ENCODE measurements at places on chromosomes 13 and 19.

DNA sequence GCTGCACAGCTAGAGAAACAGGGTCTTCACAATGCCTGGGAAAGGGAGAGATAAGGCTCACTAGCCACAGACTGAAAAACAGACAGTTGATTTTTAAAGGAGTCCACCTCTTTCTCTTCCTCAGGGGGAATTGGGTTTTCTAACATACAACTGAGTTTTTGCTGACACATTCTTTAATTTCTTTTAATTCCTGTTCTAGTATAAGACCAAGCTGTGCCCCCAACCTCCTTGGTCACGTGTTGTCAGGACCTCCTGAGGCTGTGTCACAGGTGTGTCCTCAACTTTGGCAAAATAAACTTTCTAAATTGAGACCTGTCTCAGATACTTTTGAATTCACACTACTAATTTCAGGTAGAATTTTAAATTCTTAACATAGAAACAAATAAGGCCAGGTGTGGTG, 12.1 kb upstream of the ZNF492 start:
- no peak for ATAC-seq

DNA sequence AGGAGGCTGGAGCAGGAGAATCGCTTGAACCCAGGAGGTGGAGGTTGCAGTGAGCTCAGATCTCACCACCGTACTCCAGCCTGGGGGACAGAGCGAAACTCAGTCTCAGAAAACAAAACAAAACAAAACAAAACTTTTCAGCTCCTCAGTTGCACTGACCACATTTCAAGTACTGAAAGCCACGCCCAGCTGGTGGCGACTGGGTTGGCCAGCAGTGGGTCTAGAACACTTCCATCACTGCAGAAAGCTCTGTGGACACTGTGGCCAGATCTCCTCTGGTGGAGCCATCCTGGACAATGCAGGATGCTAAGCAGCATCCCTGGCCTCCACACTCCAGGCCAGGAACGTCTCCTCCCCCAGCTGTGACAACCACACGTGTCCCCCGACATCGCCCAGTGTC, 21.1 kb downstream of the TLE2 start:
- ATAC-seq, result no peak

GRCh38 chr19:34972163-34972705, 8.2 kb upstream of the ZNF792 start:
- no peak for ATAC-seq

- ATAC-seq, result no peak
Measured at GRCh38 chr13:44726778-44727177, 150.6 kb upstream of the TSC22D1 start.

DNA sequence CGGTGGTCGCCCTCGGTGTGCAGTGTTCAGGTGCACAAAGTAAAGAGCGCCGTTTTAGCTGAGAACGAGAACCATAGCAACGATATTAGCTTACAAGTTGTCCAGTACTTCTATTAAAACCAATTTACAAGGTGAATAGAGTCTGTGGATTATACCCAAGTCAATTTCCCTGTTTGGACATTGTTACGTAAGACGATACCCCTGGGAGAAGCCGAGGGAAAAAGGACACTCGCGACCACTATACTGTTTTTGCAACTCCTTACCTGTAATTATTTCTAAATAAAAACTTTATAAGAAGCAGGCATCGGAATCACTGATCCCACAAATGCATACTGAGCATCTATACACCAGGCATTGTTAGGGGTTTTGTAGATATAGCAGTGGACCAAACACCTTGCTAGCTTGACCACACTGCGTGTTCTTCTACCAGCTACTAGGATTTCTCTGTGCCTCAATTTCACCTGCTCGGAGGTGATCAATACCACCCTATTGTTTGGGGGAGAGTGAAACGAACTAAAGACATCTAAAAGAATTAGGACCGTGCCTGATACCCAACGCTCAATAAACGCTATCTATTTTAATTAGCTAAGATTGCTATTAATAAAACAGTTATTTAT, 488 bp upstream of the EEF2 start:
- no peak for ATAC-seq

DNA sequence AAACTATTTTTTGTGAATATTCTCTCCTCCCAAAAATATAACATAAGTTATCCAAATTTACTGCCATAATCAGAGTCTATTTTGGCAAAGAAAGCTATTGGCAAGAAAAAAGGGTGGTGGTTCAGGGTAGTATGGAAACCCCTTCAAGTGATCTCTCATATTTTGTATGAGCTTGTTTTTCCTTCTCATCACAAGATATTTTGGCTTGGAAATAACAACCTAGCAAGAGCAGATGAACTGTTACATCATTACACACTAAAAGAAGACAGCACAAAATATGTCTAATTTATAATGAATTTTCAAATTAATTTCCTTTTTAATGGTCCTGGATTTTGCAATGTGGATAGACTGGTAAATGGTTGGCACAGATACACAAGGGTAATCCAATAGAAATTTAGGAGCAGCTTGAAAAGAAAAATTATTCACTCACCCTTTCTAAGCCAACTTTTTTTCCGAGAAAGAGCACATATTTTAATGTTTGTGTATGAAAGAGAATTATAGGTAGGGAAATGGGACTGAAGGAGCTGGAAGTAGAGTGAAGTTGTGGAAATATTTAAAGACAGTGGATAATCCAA, 225.1 kb downstream of the EFNB2 start:
- no peak for ATAC-seq

GRCh38 chr13:50126263-50126992, 111.2 kb downstream of the KCNRG start:
- no peak for ATAC-seq

- ATAC-seq, result no peak
Measured at GRCh38 chr19:9060564-9061340, 26.1 kb upstream of the OR1M1 start.

DNA sequence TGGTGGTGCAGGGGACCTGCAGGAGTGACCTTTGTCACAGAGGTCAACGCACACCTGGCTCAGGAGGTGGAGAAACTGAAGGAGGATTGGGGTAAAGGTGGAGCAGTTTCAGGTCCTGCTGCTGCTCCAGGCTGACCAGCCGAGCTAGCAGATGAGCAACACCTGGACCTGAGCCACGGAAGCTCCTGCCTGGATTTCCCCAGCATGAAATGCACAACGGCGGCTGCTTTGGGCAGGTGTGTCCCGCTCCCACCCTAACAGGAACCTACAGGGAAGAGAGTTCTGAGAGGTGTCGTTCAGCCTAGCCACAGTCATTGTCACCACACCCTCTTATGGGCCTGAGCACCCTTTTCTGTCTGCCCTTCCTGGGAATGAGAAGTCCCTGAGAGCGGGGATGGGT, 15.7 kb upstream of the CD177 start:
- no peak for ATAC-seq

DNA sequence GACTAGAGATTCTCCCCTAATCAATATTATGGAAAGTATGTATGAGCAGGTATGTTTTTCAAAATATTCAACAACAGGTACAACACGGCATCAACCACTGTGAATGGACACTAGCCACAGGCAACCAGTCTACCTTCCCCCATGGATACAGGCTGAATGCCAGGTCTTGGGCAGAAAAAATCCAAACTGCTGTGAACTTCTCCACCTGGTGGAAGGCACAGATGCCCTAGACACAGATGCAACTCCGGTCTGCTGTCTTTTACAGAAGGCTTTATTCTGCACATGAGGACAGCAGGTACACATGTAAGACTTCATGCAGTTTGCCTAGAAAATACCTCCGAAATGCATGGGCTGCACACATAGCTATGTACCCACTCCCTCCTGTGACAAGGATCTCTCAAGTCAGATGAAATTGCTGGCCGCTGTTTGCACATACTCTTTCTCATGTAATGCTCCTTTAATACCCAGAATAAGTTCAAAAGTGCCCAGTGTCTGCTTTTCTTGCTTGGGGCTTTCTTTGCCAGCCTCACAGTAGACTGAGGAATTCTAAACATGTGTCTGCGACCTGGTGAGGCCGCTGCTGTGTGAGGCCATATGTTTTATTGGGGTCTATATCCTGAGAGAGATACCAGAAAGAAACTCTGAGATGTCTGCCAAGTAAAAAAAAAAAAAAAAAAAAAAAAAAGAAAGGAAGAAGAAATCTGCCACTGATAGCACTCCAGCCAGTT, 325.9 kb downstream of the FOXO1 start:
- no peak for ATAC-seq

GRCh38 chr13:97851269-97851668, 102.2 kb upstream of the IPO5 start:
- no peak for ATAC-seq

GRCh38 chr19:58554494-58555368, at the start of gene CHMP2A:
CHMP2A (minus strand) TSS chr19:58555105; CDS start chr19:58554212, 893 bp downstream.
- ATAC-seq, result peak; percentile 46

GRCh38 chr13:32423592-32423991, 4.3 kb downstream of the N4BP2L1 start:
- no peak for ATAC-seq

DNA sequence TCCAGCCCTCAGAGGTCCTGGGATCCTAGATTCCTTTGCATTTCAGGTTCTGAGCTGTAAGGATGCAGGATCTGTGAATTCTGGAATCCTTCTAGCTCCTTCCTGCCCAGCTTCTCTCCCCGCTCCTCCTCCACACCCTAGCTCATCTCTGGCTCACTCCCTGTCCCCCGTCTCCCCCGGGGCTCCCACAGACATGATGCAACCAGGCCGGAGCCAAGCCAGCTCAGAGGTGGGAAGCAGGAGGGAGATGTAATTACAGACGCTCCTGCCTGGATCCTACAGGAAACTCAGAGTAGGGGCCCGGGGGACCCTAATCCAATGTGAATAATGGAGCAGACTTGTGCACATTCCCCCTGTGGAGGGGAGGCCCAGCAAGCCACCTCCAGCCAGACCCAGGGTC, 4.5 kb downstream of the GNG8 start:
- ATAC-seq, result no peak
